ENCODE measurements at places on chromosomes 3 and 15.
A peak's percentile ranks its signal among the peaks of the same experiment; 100 is the strongest.

DNA sequence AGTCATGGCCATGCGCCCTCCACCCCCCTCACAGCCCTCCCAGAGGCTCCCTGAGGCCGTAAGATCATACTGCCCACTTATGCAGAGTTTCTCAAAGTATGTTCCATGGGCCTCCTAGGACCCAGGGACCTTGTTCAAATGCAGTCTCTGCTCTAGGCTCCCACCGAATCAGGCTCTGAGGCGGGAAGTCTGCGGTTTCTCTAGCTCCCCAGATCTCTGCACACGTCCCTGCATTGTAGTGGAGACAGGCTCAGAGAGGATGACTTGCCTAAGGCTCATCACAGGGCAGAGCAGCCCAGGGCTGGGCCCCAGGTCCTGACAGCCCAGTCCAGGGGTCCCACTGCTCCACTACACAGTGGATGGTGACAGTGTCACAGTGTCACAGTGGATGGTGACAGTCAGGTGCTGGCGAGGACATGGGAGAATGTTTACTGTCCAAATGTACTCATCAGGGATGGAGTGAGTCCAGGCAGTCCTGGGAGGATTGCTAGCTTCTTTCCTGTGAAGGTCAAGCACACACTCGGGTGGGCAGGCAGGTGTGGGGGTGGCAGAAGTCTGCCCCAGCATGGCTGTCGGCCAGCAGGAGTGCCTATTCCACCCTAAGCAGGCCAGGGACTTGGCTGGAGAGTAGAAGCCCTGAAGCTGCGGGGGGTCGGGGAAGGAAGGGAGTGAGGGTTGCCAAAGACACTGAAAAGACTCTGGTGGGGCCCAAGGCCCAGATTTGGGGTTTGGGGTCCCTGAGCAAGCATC is 12.4 kb downstream of the ANKRD63 start:
- DNase-seq = no peak

- DNase-seq = no peak
These were observed 100.8 kb upstream of the SLC6A6 start for GRCh38 chr3:14301558-14301957.

- DNase-seq = no peak
These were observed 50.0 kb upstream of the ARHGEF26 start for GRCh38 chr3:154071146-154071545.

DNA sequence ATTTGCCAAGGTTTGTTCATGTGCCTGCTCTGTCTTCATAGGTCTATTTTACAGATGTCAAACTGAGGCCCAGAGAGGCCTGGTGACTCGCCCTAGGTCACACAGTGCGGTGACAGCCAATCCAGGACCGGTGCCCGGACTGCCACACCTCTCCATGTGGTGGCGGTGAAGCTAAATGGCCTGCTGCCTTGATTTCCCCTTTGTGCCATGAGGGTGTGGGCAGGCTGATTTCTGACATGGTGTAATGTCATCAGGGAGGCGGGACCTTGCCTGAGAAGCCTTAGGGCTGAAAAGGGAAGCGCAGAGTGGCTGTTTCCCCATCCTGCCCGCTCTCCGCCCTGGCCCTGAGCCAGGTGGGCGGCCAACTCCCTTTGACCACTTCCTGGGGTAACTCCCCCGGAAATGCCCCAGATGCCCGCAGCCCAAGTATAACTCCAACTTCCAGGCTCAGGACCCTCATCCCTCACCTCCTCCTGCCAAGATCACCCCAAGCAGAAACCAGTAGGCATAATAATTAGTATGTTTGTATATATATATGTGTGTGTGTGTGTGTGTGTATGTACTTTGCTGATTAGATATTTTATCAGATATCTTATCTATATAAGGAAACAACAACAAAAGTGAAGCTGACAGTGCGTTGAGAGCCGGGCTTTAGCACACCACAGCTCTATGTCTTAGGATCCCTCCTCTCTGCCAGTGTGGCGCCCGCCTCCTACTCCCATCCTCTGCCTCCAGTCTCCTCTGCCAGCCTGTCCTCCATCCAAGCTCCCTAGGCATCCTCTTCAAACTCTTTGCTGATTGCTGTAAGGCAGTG is 63.9 kb downstream of the IQSEC1 start:
- peak; percentile 74 for DNase-seq

- DNase-seq = no peak
These were observed 124.2 kb downstream of the LIPC start for GRCh38 chr15:58556028-58556361.

DNA sequence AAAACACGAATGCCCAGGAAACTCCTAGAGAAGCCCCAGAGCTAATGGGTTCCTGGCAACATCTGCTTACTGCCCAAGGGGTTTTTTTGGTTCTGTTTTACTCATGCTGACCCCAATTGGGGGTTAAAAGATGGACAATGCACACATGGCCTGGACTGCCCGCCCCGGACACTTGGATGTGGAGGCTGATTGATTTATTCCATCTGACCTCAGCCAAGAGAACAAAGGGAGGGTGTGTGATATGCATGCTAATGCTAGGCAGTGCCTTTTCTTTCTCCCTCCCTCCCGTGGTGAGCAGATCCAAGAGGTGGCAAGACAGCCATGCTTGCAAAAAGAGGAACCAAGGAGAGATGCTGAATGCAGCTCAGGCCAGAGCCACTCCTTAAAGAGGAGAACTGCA is 3.3 kb upstream of the LRTM1 start:
- DNase-seq = no peak

DNA sequence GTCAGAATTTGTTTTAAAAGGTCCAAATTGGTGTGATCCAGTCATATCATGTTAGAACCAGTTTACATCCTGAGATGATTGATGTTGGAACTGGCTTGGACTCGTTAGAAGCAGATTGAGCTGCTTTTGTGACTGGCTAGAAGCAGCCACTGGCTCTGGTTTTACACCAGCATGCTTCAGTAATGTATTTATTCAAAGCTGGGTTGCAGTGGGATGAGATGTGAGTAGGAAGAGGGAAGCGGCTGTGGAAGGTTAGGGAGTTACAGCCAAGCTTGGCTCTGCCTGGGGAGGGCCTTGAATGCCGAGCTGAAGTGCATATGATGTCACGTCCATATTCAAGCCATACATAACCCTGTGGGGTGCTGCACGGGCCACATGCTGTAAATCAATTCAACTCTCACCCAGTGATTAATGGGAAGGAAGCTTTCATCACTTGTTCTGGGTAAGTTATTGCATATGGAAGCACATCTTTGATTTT is 104.0 kb upstream of the SMAD3 start:
- DNase-seq = peak; percentile 35

GRCh38 chr3:76698136-76698706 is 341.7 kb upstream of the ROBO2 start:
- DNase-seq = no peak

- no peak for DNase-seq
These were observed 423.7 kb downstream of the C3orf38 start for GRCh38 chr3:88573472-88573871.

DNA sequence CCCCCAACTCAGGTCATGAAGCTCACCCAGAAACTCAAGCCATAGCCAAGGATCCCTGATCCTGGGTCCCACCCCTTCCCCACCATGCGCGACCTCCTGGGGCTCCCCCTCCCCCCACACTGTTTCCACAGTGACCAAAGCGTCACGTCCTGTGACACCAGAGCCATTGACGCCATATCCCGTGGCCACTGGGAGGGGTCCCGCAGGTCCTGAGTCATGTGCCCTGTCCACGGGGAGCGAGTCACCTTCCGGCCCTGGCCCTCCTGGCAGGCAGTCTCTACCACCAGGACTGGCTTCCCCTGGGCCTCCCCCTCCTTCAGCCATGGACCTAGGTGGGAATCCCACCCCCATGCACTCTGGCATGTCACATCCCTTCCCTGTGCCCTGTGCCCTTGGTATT is 15.6 kb downstream of the SEMA3F start:
- peak; percentile 68 for DNase-seq

All from SW480 (cell line).